ENCODE measurements at places on chromosomes 4 and X. TPM values are rescaled to one million over a fixed set of nuclear protein-coding genes. Genes with fewer than 3 reads are reported as not detected.
A peak's percentile ranks its signal among the peaks of the same experiment; 100 is the strongest.

GRCh38 chrX:100636321-100636991, at the start of gene TSPAN6:
TSPAN6 (minus strand) TSS chrX:100636806; CDS start chrX:100636694, 112 bp downstream.
- H3K36me3 ChIP-seq, result no peaks in the 10 kb centered on the region
- H3K4me3 ChIP-seq, result peak within 1 kb of the TSS; percentile 42
- no peaks in the 10 kb centered on the region for H3K4me1 ChIP-seq
- peak; percentile 73 for DNase-seq

DNA sequence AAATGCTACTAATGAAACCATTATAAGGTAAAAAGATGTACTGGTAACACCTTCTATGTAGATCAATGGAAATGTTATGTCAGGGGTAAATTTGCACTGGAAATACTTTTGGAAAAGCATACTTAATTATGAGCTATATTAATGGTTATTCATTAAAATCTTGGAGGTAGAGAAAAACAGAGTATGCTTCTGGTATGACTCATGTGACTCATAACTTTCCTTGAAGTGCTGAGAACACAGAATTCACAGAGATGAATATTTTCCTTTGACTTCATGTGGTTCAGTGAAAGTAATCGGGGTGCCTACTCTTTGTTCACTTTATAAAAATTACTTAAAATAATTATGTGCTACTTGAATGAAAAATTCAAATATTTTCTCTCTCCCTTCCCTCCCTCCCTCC, 254.2 kb downstream of the KCTD8 start:
- H3K36me3 ChIP-seq, result no peaks in the 10 kb centered on the region
- H3K4me1 ChIP-seq, result no peaks in the 10 kb centered on the region
- no peak overlapping the region for H3K4me3 ChIP-seq
- H3K27me3 ChIP-seq, result no peaks in the 10 kb centered on the region

- no peak for DNase-seq
- no peaks in the 10 kb centered on the region for H3K27me3 ChIP-seq
- H3K4me3 ChIP-seq, result no peak overlapping the region
- no peaks in the 10 kb centered on the region for H3K4me1 ChIP-seq
- no peak overlapping the region for H3K27ac ChIP-seq
These were observed 255.1 kb upstream of the GK2 start for GRCh38 chr4:79663141-79663540.

GRCh38 chr4:73344106-73344505, 60.0 kb upstream of the ALB start:
- H3K36me3 ChIP-seq, result no peaks in the 10 kb centered on the region
- no peak overlapping the region for H3K27ac ChIP-seq
- DNase-seq, result no peak
- no peaks in the 10 kb centered on the region for H3K4me1 ChIP-seq
- no peak overlapping the region for H3K4me3 ChIP-seq

GRCh38 chrX:13790206-13791131, 26.4 kb downstream of the GPM6B start:
- H3K4me1 ChIP-seq, result no peaks in the 10 kb centered on the region
- no peaks in the 10 kb centered on the region for H3K36me3 ChIP-seq
- H3K4me3 ChIP-seq, result no peak overlapping the region
- no peaks in the 10 kb centered on the region for H3K27me3 ChIP-seq
- no peak overlapping the region for H3K27ac ChIP-seq
- no peak for DNase-seq

DNA sequence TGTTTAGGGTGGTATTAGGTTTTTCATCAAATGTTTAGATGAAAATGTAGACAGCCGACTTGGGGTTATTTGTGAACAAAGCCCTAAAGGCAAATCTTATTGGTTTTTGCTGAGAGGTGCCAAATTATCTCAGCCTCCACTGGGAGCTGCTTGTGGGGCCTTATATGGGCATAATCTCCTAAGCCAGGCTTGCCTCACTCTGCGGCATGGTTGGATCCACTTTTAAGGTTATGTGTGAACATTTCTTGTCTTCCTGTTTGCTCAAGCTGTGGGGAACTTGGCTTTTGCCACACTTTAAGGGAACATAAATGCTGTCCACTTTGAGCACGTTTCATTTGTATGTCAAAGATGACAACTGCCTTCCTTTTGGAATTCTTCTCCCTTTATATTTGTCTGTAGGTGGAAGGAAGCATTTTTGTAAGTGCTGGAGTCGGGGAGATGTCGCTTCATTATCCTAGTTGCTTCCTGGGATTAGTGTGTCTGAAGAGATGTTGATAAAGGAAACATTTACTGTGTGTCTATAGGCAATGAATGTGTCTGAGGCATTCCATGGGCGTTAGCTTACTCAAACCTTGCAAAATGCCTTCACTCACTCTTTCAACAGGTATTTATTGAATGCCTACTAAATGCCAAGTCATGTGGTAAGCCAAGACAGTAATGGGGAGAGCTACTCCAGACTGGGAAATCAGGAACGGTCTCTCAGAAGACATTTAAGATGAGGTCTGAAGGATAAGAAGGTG, 78.3 kb downstream of the SLC9A6 start:
- no peak for DNase-seq
- no peaks in the 10 kb centered on the region for H3K36me3 ChIP-seq
- H3K27me3 ChIP-seq, result no peaks in the 10 kb centered on the region
- H3K27ac ChIP-seq, result no peak overlapping the region
- H3K4me3 ChIP-seq, result no peak overlapping the region

- DNase-seq, result peak; percentile 86
- no peaks in the 10 kb centered on the region for H3K4me1 ChIP-seq
- H3K27ac ChIP-seq, result peak overlapping the region; percentile 52
- H3K27me3 ChIP-seq, result peaks cover 84% of the 10 kb centered on the region
- no peaks in the 10 kb centered on the region for H3K36me3 ChIP-seq
These were observed 1.5 kb upstream of the NR3C2 start for GRCh38 chr4:148443512-148444295.

- H3K36me3 ChIP-seq, result no peaks in the 10 kb centered on the region
- no peaks in the 10 kb centered on the region for H3K4me1 ChIP-seq
- H3K4me3 ChIP-seq, result no peak overlapping the region
- H3K27me3 ChIP-seq, result no peaks in the 10 kb centered on the region
- no peak overlapping the region for H3K27ac ChIP-seq
These were observed 67.2 kb upstream of the RASGEF1B start for GRCh38 chr4:81538716-81539427.

GRCh38 chr4:12036450-12036849, 607.8 kb upstream of the HS3ST1 start:
- no peak overlapping the region for H3K27ac ChIP-seq
- H3K36me3 ChIP-seq, result no peaks in the 10 kb centered on the region
- no peak overlapping the region for H3K4me3 ChIP-seq

- H3K27me3 ChIP-seq, result no peaks in the 10 kb centered on the region
- H3K36me3 ChIP-seq, result no peaks in the 10 kb centered on the region
- no peaks in the 10 kb centered on the region for H3K4me1 ChIP-seq
- DNase-seq, result peak; percentile 5
- H3K4me3 ChIP-seq, result no peak overlapping the region
- no peak overlapping the region for H3K27ac ChIP-seq
These were observed 1569.7 kb upstream of the IGFBP7 start for GRCh38 chr4:58679886-58680285.

DNA sequence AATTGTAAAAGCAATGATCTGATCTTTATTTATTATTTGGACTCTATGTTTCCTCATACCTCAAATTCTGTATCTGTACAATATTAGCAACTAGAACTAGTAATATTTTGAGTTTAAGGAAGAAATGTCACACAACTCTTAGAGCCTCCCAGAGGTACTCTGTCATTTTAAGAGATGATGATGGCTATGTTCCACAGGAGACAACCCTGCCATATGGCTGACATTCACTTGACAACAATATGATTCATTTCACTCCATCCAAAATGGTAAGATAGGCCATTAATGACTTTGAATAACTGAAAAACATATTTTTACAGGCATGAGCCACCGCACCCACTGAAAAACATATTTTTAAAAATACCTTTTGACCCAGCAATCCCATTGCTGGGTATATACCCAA, 190.3 kb downstream of the MAML3 start:
- H3K36me3 ChIP-seq, result no peaks in the 10 kb centered on the region
- H3K4me3 ChIP-seq, result no peak overlapping the region

GRCh38 chr4:93828332-93828994, at the start of gene ATOH1:
ATOH1 (plus strand) TSS chr4:93828753; CDS start chr4:93828927, 174 bp downstream.
- peak within 1 kb of the TSS; percentile 19 for H3K4me3 ChIP-seq
- no peaks in the 10 kb centered on the region for H3K36me3 ChIP-seq
- H3K27ac ChIP-seq, result no peak within 1 kb of the TSS
- peak; percentile 74 for DNase-seq

DNA sequence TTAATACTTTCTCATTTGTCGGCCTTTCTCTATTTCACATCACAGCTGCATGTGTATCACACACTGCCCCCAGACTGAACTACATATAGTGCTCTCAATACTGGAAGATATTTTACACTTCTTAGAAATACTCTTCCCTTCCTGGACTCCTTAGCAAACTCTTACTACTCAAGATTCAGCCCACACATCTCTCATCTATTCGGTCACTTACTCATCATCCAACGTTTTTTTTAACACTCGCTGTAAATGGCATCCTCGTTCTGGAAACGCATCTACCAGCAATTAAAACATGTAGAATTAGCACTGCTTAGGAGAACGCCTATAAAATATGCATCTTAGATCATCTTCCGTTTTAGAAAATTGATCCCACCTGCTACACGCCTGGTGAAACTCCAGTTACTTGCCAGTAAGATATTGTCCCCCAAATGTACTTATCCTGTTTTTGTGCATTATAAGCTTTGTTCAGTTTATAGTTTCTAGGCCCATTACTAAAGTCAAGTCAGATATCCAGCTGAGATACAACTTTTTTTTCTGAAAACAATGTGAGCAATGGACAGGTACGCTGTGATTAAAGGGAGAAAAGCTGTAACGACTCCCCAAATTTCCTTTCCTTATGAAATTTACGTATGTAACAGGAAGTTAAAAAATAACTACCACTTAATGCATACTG, 1.0 kb downstream of the LRP2BP start:
- DNase-seq, result no peak
- no peaks in the 10 kb centered on the region for H3K27me3 ChIP-seq
- H3K36me3 ChIP-seq, result no peaks in the 10 kb centered on the region
- peak overlapping the region; percentile 98 for H3K27ac ChIP-seq
- H3K4me1 ChIP-seq, result peaks cover 7% of the 10 kb centered on the region

- H3K36me3 ChIP-seq, result no peaks in the 10 kb centered on the region
- no peak for DNase-seq
- no peaks in the 10 kb centered on the region for H3K4me1 ChIP-seq
- H3K27me3 ChIP-seq, result no peaks in the 10 kb centered on the region
These were observed 19.1 kb upstream of the SETD7 start for GRCh38 chr4:139575072-139575471.

GRCh38 chr4:56512166-56512565, 6.6 kb downstream of the ARL9 start:
- no peaks in the 10 kb centered on the region for H3K36me3 ChIP-seq
- H3K4me3 ChIP-seq, result no peak overlapping the region
- H3K27ac ChIP-seq, result no peak overlapping the region
- H3K4me1 ChIP-seq, result no peaks in the 10 kb centered on the region
- no peak for DNase-seq

GRCh38 chrX:37825215-37825842, 22.0 kb downstream of the DYNLT3 start:
- no peaks in the 10 kb centered on the region for H3K36me3 ChIP-seq
- H3K4me1 ChIP-seq, result peaks cover 6% of the 10 kb centered on the region
- H3K27me3 ChIP-seq, result no peaks in the 10 kb centered on the region

- no peaks in the 10 kb centered on the region for H3K36me3 ChIP-seq
- H3K4me1 ChIP-seq, result no peaks in the 10 kb centered on the region
- peak overlapping the region; percentile 61 for H3K4me3 ChIP-seq
- DNase-seq, result peak; percentile 97
- no peaks in the 10 kb centered on the region for H3K27me3 ChIP-seq
These were observed 1.5 kb upstream of the ASMTL start for GRCh38 chrX:1453951-1454785.

- no peaks in the 10 kb centered on the region for H3K27me3 ChIP-seq
- H3K36me3 ChIP-seq, result no peaks in the 10 kb centered on the region
- no peak overlapping the region for H3K4me3 ChIP-seq
- H3K27ac ChIP-seq, result no peak overlapping the region
These were observed 526.3 kb upstream of the FAM241A start for GRCh38 chr4:111618908-111619307.

DNA sequence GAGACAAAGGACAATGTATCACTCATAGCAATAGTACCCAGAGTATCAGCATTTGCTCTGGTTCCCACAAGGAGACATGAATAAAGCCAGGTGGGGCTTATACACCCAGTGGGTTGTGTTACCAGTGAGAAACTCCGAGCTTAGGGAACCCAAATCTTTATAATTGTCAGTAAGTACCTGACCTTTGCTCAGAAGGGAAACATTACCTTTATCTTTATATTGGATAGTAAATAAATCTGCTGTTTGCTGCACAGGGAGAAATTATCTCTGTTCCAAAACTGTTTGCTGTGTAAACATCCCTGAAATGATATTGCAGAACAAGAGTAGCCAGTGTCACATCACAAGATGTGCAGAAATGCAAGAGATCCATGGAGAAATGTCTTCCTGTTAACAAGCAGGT, 12.1 kb upstream of the SLAIN2 start:
- no peaks in the 10 kb centered on the region for H3K27me3 ChIP-seq
- no peak overlapping the region for H3K4me3 ChIP-seq
- H3K27ac ChIP-seq, result no peak overlapping the region
- DNase-seq, result no peak

DNA sequence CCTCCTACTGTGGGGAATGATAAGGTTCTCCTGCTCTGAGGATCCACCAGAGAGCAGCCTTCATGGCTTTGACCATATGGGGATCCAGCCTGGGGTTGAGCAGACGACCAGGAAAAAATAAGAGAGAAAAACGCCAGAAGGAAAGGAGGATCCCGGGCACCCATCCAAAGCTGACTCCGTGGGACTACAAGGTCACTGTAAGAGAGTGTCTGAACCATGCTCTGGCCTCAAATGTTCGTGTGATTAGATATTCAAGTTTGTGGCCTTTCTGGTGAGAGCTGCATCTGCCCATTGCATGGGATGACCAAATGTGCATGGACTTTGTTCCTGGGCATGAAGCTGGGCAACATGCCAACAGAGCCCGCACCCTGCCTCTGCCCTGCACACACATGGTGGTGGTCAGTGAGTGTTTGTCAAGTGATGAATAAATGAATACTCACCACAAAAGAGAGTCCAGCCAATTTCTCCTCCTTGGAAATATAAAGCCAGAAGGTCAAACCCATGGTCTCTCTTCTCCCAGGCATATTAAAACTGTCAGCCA, 346.0 kb upstream of the GATB start:
- no peak overlapping the region for H3K27ac ChIP-seq
- H3K27me3 ChIP-seq, result no peaks in the 10 kb centered on the region
- peaks cover 20% of the 10 kb centered on the region for H3K4me1 ChIP-seq
- H3K36me3 ChIP-seq, result no peaks in the 10 kb centered on the region

DNA sequence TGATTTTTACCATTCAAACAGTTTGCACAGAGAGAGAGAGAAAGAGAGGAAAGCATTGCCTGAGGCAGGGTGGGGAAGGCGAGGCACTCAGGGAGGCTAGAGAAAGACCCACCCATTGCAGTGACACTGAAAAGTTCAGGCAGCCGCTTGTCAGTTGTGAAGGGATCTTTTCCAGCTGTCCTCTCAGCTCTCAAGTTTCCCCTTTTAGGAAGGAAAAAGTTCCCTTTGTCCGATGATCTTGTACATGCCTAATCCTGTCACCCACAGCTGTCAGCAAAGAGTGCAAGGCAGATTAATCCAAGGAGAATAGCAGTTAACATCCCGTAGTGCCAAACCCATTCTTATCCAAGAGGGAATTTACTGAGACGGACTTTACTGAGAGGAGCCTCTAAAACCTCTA, 255.0 kb downstream of the MAGEB5 start:
- no peaks in the 10 kb centered on the region for H3K27me3 ChIP-seq
- no peak overlapping the region for H3K27ac ChIP-seq
- H3K4me1 ChIP-seq, result no peaks in the 10 kb centered on the region
- no peaks in the 10 kb centered on the region for H3K36me3 ChIP-seq
- DNase-seq, result no peak
- H3K4me3 ChIP-seq, result no peak overlapping the region

Gene GLOD5
- total RNA-seq, result 0.84 TPM

Gene TXK
- 3.0 TPM for total RNA-seq

Gene DRP2
- 0.08 TPM for total RNA-seq

Gene GPC3
- 42.1 TPM for total RNA-seq

Gene CENPVL2
- not detected for total RNA-seq

Gene HPGD
- total RNA-seq, result 45.4 TPM

Gene CXCL11
- total RNA-seq, result 1.9 TPM

Gene MAML3
- total RNA-seq, result 10.3 TPM

Gene CTAG1B
- not detected for total RNA-seq
